NCI-H1105 treated with DMSO at 0.1 percent for 48 hours (cell line): ENCODE measurements at places on chromosomes 4 and X.

DNA sequence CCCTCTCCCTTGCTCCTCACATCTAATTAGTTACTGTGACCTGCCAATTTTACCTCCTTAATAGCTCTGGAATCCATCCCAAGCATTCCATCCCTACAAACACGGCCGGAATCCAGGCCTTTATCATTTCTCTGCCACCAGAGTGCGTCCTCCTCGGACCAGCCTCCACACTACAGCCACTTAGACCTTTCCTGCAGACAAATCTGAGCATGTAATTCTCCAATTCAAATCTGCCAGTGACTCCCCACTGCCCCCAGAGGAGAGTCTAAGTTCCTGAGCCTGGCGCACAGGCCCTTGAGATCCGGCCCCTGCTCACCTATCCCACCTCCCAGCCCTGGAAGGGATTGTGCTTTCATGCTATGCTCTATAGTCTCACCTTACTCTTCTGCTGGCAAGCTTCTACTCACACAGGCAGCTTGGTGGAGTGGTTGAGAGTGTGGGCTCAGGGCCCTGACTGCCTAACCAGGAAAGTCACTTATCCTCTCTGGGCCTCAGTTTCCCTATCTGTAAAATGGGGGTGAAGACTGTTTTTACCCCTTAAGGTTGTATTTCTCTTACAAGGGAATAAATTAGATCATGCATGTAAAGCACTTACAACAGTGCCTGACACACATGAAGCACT, 31.2 kb downstream of the PJA1 start:
- DNase-seq: no peak

DNA sequence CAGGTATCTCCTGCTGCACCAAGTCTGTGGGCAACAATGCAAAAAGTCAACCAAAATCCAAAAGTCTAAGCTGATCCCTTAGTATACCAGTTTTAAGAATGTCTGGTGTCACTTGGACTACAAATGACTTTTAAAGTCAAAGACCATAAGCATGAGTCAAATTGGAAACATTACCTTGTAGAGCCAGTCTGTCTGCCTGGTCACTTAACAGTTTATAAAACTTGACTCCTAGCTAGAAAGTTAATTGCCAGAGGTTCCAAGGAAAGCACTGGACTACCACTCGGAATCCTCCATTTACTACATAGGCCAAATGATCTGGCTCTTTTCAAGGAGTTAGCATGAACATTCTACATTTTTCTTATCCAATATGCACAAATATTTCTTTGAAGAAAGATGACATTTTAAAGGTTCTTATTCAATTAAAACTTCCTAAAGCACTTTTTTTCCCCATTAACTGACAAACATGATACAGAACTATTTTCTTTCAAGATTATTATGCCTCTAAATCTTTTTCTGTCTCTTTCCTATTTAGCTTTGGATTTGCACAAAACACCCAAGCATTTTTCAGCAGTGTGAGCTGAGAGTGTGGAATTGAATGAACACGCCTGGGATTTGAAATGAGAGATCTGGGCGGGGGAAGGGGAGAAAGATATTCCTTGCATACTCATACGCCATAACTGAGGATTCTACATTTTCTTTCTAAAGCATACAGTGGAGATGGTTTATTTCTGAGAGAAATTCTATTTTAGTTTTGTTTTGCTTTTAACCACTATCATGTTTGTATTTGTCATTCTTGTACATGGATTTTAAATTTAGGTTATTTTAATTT, 188.4 kb downstream of the SHROOM3 start:
- no peak for DNase-seq

- no peak for DNase-seq
Measured at GRCh38 chr4:107691378-107691777, 28.7 kb downstream of the PAPSS1 start.

- DNase-seq: no peak
Measured at GRCh38 chr4:8199594-8200301, 658 bp downstream of the SH3TC1 start.

- DNase-seq: no peak
Measured at GRCh38 chr4:62531731-62532130, 1331.6 kb downstream of the ADGRL3 start.

- no peak for DNase-seq
Measured at GRCh38 chr4:107862658-107863057, 37.9 kb downstream of the SGMS2 start.

GRCh38 chr4:88257726-88258125, 26.6 kb downstream of the PPM1K start:
- no peak for DNase-seq

DNA sequence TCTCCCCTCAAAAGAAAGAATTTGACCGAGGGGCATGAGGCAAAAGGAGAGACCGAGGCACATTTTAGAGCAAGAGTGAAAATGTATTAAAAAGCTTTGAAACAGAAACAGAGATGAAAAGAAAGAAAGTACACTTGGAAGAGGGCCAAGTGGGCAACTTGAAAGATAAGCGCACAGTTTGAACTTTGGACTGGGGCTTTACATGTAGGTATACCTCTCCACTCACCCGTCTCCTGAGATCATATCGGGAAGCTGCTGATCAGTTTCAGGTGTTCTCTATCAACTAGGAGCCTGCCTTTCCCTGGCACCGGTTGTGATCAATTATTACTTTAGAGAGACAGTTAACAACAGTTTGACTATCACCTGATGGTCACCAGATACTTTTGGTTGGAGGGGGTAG, 2666.5 kb downstream of the ARAP2 start:
- no peak for DNase-seq

GRCh38 chr4:154389148-154389547, 102.5 kb downstream of the DCHS2 start:
- DNase-seq: no peak

- no peak for DNase-seq
Measured at GRCh38 chrX:101407167-101407747, 468 bp downstream of the GLA start.

DNA sequence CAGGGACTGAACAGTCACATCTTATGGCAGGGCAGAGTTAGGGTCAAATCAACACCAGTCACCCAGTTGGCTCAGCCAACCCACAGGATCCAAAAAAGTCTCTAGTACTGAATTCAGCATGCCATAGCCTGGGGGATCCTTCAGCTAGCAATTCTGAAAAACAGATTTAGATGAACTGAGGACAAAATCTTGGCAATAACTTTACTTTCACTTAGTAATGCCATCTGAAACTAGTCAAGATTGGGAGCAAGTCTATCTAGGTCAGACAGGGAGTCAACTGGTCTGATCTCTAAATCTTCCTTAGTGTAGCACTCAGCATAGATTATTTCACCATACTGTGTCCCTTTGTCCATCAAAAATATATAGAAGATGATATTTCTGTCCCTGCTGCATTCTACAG, 76.0 kb downstream of the HHIP start:
- DNase-seq: no peak

DNA sequence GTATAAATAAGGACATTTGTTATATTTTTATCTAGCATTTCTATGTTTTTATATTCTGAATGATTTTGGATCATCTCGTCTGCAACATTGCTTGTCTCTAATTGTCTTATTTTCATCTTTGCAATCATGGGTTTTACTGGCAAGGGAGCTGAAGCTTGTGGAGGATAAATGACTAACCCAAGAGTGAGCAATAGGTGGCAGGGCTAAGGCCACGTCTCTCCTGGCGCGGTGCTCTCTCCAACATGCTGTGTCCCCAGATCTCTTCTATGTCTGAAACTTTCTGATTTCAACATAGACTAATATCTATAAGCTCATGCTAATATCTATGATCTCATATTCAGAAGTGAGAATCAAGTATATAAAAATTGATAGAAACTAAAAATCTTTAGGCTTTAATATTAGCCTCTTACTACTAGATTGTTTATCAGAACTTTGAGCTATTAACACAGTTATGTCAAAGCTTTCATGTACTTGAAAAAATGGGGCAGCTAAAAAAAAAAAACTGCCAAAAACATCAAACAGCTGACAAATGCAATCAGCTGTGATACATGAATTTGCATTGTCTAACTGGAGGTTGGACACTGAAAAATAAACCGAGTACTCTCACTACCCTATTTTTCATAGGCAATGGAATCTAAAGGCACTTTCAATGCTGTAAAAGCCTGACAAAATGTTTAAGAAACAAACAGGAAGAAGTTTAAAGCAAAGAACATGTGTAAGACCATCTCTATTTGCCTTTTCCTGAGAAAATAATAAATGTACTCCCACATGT, 169.2 kb downstream of the TMA16 start:
- no peak for DNase-seq

- DNase-seq: peak; percentile 9
Measured at GRCh38 chrX:111928456-111928855, 52.5 kb downstream of the TRPC5OS start.

GRCh38 chrX:150983521-150984168, 510 bp downstream of the HMGB3 start:
- DNase-seq: no peak

- no peak for DNase-seq
Measured at GRCh38 chr4:30696191-30696590, 24.0 kb upstream of the PCDH7 start.

- DNase-seq: no peak
Measured at GRCh38 chr4:139933104-139933503, 220.9 kb downstream of the MAML3 start.

- no peak for DNase-seq
Measured at GRCh38 chr4:81504112-81505003, 32.7 kb upstream of the RASGEF1B start.

DNA sequence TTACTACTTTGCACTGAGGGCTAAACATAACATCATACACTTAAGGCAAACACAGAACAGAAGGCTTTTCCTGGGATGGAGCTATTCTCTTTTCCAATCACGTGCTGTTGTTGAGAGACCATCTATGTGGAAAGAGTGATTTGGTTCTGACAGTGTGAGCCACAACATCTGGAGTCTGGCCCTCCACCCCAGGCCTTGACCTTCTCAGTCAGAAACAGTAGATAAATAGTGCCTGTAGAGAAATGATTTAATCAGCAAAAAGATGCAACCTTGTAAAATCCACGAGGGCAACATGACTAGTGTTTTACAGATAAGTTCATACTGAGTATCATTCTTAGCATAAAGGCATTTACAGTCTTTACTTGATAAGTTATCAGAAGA, 10.8 kb upstream of the SFRP2 start:
- DNase-seq: no peak

DNA sequence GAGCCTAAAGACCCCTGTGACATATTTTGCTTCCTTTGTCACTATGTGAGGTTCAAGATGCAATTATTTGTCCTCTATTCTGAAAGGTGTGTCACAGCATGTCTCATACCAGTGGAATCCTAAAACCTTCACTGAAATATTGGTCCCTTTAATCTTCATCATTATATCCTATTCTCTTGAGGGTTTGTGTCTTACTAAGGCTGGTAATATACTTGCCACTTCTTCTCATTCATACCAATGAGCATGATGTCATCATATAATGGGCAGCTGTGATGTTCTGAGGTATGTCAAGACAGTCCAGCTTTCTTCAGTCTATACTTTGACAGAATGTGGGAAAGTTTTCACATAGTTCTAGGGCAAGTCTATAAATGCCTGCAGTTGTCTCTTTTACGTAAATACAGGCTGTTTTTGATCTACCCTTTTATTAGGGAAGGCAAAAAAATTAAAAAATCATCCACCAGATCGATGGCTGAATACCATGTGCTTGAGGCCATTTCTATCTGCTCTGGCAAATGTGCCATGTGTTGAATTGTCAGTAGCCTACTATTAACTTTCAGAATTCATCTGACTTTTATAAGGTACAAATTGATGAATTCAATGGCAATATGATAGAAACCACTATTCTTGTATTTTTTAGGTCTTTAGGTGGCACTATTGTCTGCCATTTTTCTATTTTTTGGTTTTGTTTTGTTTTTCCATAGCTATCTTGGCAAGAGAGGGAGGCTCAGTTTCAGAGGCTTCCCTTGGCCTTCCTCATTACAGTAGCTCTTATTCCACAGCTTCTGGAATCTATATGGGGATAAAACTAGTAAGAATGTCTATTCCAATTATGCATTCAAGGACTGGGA, 209.0 kb downstream of the PPARGC1A start:
- DNase-seq: no peak

DNA sequence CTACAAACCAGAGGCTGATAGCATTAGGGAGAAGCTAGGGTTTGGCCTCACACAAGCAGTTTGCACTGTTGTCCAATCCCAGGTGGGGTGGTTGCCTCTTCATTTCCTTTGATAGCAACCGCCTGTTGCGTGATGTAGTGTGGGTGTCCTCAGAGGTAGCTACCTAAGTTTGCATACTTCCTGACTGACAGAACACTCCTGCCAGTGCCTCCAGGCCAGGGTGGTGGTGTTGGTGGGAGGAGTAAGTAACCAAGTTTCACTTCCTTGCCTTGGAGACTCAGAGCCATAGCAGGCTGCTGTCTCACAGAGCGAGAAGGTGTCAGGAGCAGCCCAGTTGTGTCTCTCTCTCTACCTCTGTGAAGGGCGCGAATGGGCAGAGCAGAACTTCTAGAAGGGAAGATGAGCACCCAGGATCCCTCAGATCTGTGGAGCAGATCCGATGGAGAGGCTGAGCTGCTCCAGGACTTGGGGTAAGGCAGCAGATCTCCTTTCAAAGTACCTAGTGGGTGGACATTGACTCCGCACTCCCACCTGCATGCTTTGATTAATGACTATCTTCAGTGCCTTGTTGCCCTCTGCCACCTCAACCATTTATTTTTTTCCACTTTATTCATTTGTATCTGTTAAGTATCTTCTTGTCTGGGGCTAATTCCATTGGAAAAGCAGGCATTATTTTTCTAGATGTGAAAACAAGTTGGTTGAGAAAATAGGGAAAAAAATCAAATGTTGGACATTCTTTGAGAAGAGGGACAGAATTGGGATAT, at the start of gene DAPP1:
Gene DAPP1 (plus strand): TSS at position 283 of the 764 bp plus-strand sequence. CDS start 87 bp downstream, at position 370.
- no peak for DNase-seq

DNA sequence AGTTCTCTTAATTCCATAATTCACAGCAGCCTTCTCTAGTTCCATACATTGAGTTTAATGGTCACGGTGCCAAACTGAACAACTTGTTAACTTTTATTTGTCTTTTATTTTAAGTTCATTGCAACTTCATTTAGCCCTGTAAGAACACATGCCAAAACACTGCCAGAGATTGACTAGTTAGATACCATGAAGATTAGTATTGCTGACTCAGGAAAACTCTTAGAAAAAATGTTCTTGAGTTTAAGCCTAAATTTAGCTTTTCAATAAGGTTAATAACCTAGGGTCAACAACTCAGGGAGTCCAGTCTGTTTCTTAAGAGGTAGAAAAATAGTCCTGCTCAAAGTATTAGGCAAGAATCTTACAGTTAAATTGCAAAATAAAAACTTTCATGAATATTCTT, 25.7 kb downstream of the SPANXN2 start:
- DNase-seq: no peak

- no peak for DNase-seq
Measured at GRCh38 chrX:25067271-25068172, 51.8 kb upstream of the ARX start.

- peak; percentile 47 for DNase-seq
Measured at GRCh38 chr4:105895583-105896460, 551 bp downstream of the NPNT start.

GRCh38 chrX:1165535-1166196, 46.8 kb downstream of the CRLF2 start:
- DNase-seq: no peak

DNA sequence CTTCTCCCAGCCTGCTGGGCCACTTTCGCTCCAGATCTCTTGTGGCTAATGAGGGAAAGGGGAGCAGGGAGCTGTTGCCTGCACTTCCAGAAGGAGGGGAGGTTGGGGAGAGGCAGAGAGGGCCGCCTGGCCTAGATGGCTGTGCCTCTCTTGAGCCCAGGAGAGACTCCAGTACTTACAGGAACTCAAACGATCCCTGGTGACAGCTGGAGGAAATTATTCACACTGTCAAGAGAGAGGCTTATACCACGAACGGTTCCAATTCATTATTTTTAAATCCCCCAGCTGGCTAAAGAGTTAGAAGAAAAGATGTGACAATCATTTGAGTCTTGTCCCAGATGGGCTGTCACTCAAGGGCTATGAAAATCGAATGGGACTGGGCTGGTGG, 96.1 kb downstream of the PHKA2 start:
- no peak for DNase-seq

GRCh38 chrX:6968231-6968630, 179.3 kb upstream of the STS start:
- DNase-seq: no peak
